DMS53 (cell line): ENCODE measurements at places on chromosomes 2 and 18.
A peak's percentile ranks its signal among the peaks of the same experiment; 100 is the strongest.

DNA sequence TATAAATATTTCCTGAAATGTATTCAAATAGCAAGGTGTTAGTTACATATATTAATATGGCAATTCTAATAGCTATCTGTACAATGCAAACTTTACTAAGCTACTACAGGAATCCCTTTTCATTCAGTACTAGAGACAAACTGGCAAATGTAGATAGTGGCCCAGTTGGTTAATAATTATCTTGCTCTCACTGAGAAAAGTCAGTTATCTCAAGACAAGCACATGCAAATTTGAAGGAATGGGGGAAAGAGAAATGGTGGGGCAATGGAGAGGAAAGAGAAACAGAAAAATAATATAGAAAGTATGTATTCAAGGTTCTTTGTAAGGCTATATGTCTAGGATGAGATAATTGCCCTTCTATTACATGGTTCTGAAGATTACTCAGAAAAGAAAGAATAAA, 280.0 kb downstream of the FIGN start:
- peak; percentile 29 for DNase-seq

DNA sequence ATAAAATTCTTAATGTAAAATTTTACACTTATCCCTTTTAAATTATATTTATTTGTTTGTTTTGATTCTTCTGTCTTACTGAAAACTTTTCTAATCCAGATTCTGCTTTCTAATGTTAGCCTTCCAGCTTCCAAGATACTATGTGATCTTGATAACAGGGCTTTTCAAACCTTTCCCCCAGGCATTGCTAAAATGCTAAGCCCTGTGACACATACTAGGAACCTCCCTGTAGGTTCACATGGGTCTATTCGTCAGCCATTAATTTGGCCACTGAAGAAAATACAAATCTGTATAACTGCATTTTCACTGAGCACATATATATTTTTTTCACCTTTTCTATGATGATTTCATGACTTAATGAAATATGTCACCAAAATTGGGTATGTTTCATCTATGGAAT, 92.8 kb upstream of the MAP4K3 start:
- DNase-seq: no peak

- DNase-seq: no peak
Observed at GRCh38 chr2:79387431-79387830, 125.4 kb upstream of the CTNNA2 start.

DNA sequence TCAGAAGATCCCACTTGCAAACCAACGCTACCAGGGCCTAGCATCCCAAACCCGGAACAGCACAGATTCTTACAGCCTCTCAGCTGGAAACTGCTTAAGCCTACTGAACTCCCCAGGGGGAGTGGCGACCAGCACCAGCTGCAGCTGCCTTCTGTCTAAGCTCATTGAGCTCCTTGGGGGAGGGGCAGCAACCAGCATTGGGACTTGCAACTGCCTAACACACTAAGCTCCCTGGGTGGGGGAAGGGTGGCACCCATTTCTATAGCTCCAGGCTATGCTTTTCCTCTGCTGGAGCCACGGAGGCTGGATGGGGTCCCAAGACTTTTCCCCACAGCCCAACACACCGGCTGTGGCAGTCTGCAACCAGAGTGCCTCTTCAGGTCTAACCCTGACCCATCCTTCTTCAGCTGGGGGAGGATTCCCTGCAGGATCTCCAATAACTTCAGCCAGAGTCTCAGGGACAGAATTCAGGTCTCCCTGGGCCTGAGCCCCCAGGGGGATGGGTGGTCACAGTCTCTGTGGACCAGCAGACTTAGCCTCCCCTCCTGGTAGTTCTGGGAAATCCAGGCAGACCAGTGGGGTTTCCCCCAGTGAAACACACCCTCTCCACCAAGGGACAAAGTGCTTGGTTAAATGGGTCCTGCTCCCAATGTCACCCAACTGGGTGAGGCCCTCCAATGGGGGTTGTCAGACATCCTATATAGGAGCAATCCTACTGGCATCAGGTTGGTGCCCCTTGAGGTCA, 45.9 kb upstream of the ITGA4 start:
- peak; percentile 91 for DNase-seq

- no peak for DNase-seq
Observed at GRCh38 chr2:201733544-201733943, 35.1 kb upstream of the MPP4 start.

DNA sequence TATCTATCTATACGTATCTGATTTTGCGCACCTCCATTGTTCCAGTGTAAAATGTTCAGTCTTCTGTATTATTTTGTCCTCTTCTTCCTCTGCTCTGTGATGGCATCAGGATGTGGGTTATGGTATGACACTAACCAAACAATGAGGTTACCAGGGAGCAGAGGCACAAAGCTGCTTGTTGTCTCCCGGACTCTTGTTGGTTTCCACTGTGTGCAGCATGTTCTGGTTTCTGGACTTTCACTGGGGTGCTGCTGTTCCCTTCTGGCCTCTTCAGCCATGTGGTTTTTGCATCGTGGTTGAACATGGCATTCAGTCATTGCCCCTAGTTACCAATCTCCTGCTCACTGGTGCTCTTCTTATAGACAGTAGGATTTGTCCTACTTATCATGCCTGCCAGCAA, 665.9 kb downstream of the CBLN2 start:
- peak; percentile 93 for DNase-seq

DNA sequence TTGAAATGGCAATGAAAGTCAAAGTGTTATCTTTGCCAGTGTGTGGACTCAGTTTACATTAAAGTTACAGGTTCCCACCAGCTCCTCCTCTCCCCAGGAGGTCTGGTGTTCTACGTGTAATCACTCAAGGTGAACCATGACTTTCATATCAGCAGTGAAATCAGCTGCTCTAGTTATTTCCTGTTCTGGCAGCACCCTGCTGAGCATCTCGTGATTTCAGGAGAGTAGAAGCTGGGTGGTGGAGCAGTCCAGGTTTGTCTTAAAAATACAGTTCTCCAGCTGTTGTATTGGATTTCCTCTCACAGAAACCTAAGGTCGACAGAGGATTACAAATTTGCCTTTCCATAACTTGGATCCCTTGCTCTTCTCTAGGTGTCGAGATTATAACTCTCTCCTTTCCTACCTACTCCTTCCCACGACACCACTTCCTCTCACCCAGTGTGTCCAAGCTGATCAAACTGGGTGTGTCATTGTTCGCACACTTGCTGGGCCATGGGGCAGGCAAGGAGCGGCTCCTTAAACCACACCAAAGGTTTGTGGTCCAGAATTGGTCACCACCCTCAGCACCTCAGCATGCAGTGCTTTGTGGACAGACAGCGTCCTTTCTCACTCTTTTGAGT, 13.0 kb upstream of the ARHGAP25 start:
- DNase-seq: no peak

- DNase-seq: peak; percentile 94
Observed at GRCh38 chr2:229922449-229923386, at the start of gene FBXO36. FBXO36 (plus strand) TSS chr2:229922503; CDS start chr2:229922514, 11 bp downstream.

GRCh38 chr2:219433666-219434467, 776 bp upstream of the SPEG start:
- DNase-seq: peak; percentile 66

GRCh38 chr2:173614265-173614930, 259.7 kb downstream of the CDCA7 start:
- no peak for DNase-seq

GRCh38 chr2:173815772-173816171, 149.4 kb downstream of the SP3 start:
- no peak for DNase-seq

GRCh38 chr2:201191132-201191875, 8.4 kb downstream of the CASP10 start:
- DNase-seq: no peak

DNA sequence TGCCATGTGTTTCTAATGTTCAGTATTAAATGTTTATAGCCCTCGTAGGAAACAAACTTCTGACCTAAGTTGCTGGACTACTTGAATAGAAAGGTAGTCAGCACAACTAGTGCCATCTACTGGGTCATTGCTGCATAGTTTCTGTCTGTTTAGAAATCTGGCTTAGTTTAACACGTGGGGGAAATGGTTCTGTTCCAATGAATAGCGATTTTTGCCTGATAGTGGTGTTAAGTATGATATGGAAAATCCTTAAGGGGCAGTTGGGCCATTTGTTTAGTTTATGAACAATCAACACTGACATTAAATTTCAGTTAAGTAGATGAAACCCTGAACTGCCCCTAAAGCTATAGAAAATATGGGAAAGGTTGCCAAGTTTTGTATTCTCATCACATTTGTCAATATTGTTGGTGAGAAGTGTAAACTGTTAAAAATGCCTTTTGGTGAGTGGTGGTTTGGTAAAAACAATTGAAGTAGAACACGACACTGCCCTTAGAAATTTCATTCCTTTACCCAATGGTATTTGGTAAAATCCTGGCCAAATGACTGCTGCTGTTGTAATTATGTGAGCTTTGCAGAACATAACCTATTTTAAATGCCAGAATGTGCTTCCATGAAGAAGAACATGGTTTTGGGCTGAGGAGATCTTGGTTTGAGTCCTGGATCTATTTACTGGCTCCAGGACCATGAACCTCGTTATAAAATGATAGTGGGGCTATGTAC, 13.2 kb downstream of the NABP1 start:
- peak; percentile 79 for DNase-seq

- no peak for DNase-seq
Observed at GRCh38 chr2:72969706-72970105, 52.4 kb downstream of the EMX1 start.

DNA sequence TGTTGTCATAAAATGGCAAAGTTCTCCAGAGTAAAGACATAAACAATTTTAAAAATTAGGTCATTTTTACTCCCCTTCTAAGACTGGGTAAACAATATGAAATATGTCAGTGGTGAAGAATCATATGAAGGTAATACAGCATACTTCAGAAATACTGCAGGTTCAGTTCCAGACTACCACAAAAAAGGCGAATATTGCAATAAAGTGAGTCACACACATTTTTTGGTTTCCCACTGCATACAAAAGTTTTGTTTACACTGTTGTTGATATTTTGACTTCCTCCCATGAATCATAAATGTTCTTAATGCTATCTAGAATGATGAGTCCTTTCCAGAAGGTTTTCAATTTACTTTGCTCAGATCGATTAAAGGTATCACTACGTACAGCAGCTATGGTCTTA, 73.5 kb downstream of the SMC6 start:
- no peak for DNase-seq

GRCh38 chr2:71466301-71467179, 13.2 kb downstream of the DYSF start:
- DNase-seq: peak; percentile 60

DNA sequence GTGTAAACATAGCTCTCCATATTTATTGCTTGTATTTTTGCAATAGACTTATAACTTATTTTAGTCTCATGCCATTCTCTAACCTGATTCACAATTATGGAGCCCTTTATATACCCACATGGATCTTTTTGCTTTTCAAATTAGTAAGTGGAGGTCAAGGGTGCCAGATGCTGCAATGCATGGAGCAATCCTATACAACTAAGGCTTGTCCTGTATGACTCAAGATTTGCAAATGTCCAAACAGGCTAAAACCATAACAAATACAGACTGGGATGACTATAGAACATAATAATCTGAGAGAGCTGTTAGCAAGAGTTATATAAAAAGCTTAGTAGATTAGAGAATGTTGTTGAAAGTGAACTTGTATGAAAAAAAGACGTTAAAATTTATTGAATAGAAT, 690.4 kb upstream of the NRXN1 start:
- DNase-seq: peak; percentile 9

GRCh38 chr2:208189069-208189809, 591 bp downstream of the C2orf80 start:
- DNase-seq: no peak

GRCh38 chr2:96788442-96789244, 27.4 kb upstream of the CNNM3 start:
- DNase-seq: no peak

DNA sequence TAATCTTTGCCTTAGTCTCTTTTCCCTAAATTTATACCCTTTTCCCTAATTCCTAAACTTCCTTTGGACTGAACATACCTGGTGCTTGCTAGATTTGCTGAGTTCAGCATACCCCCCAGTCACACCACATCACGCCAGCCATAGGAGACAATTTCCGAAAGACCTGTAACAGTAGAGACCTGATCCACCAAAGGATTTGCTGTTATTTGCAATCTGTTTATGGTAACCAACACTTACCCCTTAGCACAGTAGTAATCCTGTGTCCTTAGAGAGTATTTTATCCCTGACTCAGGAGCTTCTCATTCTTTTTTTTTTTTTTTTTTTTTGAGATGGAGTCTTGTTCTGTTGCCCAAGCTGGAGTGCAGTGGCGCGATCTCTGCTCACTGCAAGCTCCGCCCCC, 8.6 kb downstream of the PSMG2 start:
- DNase-seq: no peak

- DNase-seq: peak; percentile 94
Observed at GRCh38 chr18:65938592-65939372, 188.0 kb downstream of the CDH7 start.

- DNase-seq: no peak
Observed at GRCh38 chr2:235561450-235561849, 67.6 kb downstream of the AGAP1 start.

GRCh38 chr2:69203166-69203985, 183.7 kb downstream of the GFPT1 start:
- peak; percentile 42 for DNase-seq

- peak; percentile 7 for DNase-seq
Observed at GRCh38 chr2:3294069-3294468, 83.5 kb downstream of the EIPR1 start.

- DNase-seq: no peak
Observed at GRCh38 chr2:232951891-232952290, 61.2 kb downstream of the NGEF start.
